GM20000 (cell line): ENCODE measurements at places on chromosomes 2 and 18.

GRCh38 chr2:63000801-63001200 is 49.8 kb upstream of the OTX1 start:
- DNase-seq = no peak

- no peak for DNase-seq
Observed at GRCh38 chr2:134107402-134107801, 146.5 kb upstream of the MGAT5 start.

DNA sequence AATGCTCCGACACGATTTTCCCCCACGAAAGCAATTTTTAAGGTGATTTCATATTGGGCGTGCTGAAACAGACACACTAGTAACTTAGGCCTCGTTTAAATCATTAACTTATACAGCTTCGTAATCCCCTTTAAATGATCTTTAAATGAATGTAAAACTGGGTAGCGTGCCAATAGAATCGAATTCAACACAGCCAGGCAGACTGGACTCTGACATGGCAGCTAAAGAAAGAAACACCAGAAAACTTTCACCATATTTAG is 2.4 kb upstream of the ID2 start:
- DNase-seq = no peak

- no peak for DNase-seq
Observed at GRCh38 chr2:233049194-233049761, 10.9 kb upstream of the INPP5D start.

DNA sequence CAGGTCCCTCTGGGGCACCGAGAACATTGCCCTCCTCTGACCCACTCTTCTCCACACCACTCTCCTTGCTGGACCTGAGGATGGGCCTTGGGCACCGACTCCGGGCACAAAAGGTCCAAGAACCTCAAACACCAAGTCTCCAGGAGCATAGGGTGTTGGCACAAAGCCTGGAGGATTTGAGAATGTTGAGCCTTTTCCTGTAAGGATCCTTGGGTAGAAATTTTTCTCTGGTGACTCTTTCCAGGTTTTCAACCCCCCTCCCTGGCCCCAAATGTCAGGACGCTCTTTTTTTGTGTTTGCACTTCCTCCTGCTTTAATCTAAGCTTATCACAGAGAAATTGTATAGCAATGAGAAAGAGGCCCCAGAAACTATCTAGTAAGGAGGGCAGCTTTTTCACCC is 9.2 kb downstream of the SPR start:
- no peak for DNase-seq

DNA sequence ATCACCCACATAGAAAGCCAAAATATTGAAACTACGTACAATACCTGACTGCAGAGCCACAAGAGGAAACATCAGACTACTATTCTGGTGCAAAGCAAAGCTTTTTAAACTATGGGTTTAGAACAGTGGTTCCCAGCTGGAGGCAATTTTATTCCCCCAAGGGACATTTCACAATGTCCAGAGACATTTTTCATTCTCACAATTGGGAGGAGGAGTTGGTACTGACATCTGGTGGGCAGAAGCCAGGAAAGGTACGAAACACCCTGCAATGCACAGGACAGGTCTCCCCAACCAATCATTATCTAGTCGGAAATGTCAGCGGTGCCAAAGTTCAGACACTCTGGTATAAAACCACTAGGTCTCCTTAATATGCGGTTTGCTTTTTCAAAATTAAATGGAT is 88.4 kb upstream of the ARL5A start:
- no peak for DNase-seq

DNA sequence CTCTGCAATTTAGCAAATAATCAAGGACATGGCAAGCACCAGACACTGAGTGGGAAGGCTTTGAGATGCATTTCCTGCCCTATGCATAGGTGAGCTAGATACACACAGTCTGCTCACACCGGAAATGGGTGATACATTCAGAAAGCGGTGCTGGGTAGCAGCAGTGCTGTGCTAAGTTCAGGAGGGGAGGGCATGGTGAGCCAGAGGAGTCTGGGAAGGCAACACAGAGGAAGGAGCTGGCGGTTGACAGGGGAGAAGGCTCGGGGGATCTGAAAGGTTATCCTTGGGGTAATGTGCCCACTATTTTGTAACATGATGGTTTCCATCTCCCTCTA is 57.4 kb upstream of the EPAS1 start:
- peak; percentile 32 for DNase-seq

- no peak for DNase-seq
Observed at GRCh38 chr2:162172802-162173370, 20.8 kb upstream of the GCG start.

DNA sequence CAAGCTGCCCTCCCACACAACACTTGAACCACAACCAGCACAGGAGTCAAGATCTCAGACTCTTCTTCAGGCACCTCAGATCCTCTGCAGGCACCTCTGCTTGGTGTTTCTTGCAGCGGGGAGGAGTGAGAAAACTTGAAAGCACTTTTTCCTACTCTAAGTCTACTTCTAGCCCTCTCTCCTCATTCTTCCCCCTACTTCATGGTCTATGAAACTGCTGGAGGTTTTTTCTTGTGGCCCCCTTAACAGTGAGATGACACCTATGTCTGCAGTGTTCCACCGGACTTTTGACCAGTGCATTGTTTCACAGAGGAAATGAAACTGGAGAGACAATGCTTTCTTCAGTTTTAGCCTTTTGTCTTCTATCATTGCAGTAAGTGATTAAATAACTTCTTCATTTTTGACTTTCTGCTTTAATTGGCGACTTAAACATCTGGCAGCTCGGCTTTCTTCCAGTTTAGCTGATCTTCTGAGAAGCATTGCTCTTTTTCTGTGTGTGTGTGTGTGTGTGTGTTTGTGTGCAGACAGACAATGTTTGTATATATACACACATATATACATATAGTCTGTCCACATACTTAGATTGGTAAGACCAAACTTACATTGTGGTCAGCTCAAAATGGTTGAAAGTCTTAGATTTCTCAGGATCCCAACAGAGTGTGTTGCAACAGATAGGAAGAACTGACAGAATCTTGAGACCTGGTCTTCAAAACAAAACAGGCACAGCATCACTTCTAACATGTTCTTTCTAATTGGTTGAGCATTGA is 1474.0 kb upstream of the TMEFF2 start:
- DNase-seq = peak; percentile 22

DNA sequence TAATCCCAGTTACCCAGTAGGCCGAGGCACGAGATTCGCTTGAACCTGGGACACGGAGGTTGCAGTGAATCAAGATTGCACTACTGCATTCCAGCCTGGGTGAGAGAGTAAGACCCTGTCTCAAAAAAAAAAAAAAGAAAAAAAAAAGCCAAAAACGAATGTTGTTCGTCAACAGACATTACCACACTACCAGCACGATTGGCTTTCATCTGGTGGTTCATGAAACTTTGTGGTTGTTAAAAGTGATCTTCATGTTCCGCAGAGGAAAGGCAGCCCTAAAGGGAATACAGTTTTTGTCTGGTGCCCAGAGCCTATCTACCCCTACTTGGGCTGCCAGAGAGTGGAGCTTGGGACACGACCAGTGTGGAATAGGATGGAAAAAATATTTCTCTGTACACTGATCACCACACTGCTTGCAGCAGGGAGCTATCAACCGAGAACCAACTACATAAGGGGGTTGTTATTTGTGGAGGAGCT is 13.6 kb upstream of the CXCR4 start:
- no peak for DNase-seq

DNA sequence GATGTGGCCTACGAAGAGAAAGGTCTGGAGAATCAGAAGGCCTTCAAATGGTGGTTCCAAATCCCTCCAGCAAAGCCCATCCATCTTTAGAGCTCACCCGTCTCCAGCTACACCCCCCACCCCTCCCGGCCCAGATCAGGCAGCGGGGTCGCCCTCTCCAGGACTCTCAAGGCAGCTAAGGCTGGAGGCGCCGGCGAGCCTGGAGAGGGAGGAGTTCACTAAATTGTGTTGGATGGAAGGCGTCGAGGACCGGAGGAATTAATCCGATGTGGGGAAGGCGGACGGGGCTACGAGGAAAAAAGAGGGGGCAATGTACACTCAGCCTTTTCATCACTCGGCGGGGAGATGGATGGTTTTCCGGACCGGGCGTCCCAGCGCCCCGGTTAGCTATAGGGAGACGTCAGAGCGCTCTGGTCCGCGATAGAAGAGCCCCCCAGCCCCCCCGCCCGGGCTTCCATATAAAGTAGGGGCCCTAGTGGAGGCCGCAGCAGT is at the start of gene GRP:
Gene GRP (plus strand): TSS at position 487 of the 492 bp plus-strand sequence. CDS start 108 bp downstream, outside the sequence.
- no peak for DNase-seq

DNA sequence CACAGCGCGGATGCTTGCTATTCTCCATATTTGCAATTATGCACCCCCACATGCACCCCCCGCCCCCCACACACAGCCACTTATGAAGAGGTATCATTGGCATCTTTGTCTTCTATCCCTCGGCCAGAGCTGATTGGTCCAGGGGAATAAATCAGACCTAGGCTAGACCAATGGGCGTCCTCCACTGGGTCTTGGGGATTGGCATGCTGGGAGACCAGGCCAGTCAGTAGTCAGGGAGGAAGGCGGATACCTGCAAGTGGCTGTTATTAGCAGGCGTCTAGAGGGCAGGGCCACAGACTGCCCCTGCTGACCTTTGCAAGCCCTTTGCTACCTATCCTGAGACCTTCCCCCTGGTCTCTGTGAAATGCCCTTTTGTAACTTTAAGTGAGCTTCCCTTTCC is 30.0 kb downstream of the ATOH8 start:
- no peak for DNase-seq

DNA sequence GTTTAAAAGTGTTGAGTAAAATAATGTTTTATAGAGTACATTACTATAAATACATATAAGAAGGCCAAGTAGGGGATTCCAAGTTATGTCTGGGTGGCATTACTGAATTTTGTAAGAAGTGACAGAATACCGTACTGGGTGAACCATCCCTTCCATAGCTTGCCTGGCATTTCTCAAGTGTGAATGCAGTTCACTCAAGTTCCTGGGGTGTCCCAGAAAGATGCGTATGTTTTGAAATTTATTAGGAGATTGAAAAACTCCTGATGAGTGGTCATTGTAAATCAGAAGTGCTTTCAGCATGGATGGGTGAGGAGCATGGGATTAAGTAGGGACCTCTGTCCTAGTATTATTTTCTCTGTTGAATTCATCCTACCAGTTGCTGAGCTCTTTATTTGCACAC is 103.2 kb downstream of the VAPA start:
- no peak for DNase-seq

DNA sequence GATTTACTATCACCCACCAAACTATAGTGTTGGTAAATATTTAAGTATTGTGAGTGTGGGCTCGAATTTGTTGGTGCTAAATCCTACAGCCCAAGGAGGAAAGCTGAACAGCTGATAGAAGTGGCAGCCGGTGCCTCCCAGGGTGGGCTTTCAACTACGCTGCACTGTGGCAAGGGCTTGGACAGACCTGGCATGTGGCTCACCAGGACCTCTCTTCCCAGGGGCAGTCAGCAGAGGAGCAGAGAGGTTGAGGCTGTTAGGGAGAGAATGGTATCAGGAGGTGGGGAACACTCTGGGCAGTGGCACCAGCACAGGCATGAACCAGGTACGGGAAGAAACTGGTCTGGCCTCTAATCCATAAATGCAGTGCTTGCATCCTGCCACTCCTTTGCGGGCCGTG is 44.6 kb downstream of the TFCP2L1 start:
- no peak for DNase-seq

DNA sequence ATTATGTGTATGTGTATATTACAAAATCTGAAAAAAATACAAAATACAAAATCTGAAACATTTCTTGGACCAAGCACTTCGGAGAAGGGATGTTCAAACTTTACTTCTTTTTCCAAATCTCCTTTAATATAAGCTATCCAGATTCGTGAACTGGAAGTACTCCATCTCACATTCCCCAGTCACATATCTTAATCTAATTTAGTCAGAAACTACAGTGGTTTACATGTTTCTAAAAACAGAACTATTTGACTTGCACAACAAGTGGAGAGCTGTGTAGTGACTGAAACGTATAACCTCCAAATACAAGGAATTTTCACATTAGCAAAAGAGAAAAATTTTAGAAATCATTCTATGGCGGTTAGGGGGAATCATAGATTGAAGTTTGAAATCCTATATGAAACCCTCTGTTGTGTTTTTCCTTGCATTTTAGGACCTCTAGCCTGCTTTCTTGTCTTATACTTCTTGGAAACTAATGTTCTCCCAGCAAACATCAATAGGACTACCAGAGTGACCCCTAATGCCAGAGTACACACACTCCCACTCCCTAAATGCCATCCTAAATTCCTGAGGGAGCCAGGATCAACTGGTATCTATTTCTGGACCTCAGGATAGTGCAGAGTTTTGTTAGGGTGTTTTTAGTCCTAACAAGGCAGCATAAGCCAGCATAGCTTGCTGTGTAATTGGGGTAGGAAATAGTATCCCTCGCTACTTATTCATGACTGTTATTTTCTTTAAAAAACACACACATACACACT is 30.2 kb upstream of the ROCK1 start:
- DNase-seq = no peak

GRCh38 chr2:221710744-221711143 is 138.6 kb upstream of the EPHA4 start:
- no peak for DNase-seq

GRCh38 chr2:9895669-9896590 is 52.7 kb downstream of the TAF1B start:
- no peak for DNase-seq

DNA sequence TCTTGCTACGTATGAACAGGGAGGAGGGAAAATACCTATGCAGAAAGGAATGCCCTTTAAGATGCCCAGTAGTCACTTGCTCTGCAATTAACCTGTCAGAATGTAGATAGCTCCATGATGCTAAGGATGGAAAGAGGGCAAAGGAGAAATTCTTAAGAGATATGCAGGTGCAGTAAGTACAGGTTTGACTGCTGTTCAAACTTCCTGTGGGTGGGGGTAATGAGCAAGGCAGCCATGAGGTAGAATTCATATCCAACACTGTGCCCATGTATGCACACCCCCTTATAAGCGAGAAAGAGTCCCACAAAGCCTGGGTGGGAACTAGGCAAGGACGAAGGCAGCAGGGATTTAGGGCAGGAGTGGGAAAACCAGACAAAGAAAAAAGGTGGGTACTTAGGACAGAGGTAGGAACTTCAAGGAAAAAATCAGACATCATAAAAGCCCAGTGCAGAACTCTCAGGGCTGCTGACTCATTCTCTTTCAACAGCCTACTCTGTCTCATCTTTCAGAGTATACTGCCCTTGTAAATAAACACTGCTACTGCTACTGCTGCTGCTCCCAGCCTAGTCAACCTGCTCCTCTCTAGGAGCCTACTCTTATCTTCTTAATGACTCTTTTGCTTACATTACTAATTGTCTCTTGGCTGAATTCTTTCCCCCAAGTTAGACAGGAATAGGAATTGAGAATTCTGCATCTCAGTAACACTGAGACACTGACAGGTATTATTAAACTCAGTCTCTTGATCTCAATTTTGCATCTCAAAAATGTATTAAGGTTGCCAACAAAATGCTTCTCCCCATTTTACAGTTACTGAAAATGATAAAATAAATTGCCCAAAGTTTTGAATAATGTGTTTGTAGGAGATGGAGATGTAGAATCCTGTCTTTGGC is 189.0 kb downstream of the PTH2R start:
- DNase-seq = no peak

GRCh38 chr2:13006426-13006825 is 289.7 kb downstream of the TRIB2 start:
- no peak for DNase-seq

- DNase-seq = no peak
Observed at GRCh38 chr2:118859157-118859770, 11.8 kb upstream of the EN1 start.

- DNase-seq = peak; percentile 21
Observed at GRCh38 chr2:174338671-174339560, 4.2 kb downstream of the SP9 start.

- DNase-seq = no peak
Observed at GRCh38 chr2:46273919-46274318, 23.3 kb upstream of the EPAS1 start.
